ENCODE measurements at places on chromosomes 3 and 15.

DNA sequence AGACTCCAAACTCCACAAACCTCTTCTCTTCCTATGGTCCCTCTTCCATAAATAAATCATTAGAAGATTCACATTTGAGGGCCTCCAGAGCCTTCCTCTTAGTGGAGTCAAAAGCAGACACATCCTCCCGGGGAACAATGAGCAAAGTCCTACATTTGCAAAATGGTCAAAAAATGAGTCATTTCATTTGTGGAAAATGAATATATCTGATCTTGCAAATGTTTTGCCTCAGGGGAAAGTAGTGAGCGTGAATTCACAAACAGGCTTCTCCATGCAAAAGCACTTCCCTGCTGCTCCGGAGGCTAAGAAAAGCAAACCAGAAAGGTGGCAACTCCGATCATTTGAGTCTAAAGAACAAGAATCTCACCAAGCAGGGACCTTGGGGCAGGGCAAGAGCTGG, 86.7 kb upstream of the IQSEC1 start:
- DNase-seq, result no peak

- DNase-seq, result no peak
Measured at GRCh38 chr3:71026634-71027578, 556.6 kb downstream of the FOXP1 start.

DNA sequence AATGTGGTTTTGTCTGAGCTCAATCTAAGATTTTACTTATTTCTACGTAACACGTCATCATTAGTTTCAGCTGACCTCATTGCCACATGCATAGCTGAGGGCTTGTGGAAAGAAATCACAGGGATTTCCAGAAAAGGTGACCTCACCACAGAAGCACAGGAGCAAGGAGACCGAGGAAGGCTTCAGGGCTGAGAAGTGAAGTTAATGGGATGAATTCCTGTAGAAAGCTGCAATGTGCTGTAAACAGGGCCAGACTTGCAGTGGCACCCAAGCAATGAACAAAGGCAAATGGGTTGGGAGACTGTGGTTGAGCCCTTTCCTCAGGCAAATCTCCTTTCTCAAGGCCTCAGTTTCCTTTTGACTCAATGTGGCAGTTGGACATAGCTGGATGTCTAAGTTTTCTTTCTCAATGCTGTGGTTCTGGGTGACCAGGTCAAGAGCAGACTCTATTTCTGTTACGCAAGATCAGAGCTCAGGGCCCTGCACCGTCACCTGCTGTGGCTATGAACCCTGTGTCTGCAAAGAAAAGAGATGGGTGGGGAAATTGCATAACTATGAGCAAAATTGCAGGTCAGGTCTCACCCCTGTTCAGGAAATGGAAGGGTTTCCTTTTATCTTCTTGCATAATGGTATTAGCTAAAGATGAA, 252.2 kb upstream of the TBL1XR1 start:
- DNase-seq, result no peak

GRCh38 chr15:63015618-63016017, 26.9 kb upstream of the TPM1 start:
- DNase-seq, result no peak

DNA sequence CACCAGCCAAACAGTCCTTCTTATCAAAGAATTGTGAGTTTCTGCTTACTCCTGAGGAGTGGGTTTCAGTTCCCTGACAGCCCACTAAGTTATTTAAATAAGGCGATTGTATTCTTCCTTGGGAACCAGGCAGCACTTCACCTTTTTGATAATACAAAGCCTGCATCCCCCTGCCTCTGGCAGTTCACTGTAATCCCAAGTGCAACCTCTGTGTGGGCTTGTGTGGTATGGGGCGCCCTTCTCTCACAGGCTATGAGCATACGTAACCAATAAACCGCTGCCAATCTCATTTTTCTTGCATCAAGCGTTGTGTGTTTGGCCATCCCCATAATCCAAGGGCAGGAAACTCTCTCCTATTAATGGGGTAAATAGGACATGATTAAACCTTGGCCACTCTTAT, 1025.6 kb downstream of the NSUN3 start:
- DNase-seq, result no peak

- DNase-seq, result no peak
Measured at GRCh38 chr3:155682426-155683343, 62.2 kb downstream of the PLCH1 start.

- DNase-seq, result no peak
Measured at GRCh38 chr3:6601374-6601773, 259.5 kb upstream of the GRM7 start.

GRCh38 chr15:64979252-64979710, 10.4 kb downstream of the SPG21 start:
- no peak for DNase-seq

GRCh38 chr3:179151474-179151873, 3.3 kb downstream of the PIK3CA start:
- no peak for DNase-seq

GRCh38 chr3:52140769-52141168, 13.5 kb downstream of the POC1A start:
- no peak for DNase-seq

- no peak for DNase-seq
Measured at GRCh38 chr3:130582457-130583153, 65.6 kb downstream of the COL6A6 start.

- no peak for DNase-seq
Measured at GRCh38 chr3:124862006-124862405, 25.2 kb downstream of the ITGB5 start.

DNA sequence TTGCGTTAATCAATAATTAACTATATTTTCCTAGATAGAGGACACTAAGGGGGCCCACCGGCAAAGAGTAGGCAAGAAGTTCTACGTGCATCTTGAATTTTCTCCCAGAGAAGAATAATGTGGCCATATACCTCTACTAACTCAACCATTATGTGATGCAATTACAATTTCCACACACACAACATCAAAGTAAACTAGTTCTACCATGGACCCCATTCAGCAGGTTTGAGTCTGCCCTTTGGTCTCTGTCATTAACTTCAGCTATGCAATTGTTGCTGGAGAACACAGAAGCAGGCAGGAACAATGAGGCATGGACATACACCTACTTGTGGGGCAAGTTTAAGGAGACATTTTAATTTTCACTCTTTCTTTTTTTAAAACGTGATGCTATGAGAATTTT, 705.9 kb downstream of the PDCD6IP start:
- no peak for DNase-seq

- DNase-seq, result no peak
Measured at GRCh38 chr15:79609506-79609905, 177.4 kb downstream of the MINAR1 start.

- no peak for DNase-seq
Measured at GRCh38 chr3:127275287-127275781, 12.5 kb downstream of the PRR20G start.

DNA sequence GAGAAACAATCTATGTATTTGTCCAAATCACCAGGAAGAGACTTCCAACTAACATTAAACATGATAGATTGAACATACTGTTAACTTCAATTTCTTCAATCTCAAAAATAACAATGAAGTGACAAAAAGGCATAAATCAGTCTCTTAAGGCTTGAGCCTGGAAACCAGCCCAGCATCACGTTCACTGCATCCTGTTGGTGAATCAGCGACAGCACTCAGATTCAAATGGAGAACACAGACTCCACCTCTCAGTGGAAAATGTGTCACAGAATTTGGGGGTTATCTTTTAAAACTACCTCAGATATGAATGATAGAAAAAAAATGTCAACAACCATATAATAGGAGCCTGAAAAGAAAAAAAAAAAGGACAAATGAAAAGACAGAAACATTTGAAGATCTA, 212.0 kb downstream of the MINAR1 start:
- DNase-seq, result no peak

DNA sequence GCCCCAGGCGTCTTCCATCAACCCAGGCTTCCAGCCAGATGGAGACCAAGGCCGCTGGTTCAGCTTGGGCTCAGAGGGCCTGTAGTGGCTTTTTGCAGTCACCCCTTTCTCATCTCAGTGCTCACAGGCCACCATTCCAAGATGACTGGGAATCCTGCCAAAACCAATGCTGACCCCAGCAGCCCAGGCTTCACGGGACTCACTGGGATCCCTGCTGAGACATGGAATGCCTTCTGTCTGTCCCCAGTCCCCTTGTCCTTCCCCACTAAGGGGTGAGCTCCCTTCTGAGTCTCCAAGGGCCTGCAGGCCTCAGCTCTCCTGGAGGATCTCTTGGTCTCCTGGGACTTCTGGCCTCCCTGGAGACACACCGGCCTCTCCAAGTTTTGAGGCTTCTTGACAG, 77.4 kb upstream of the SEC13 start:
- DNase-seq, result no peak

DNA sequence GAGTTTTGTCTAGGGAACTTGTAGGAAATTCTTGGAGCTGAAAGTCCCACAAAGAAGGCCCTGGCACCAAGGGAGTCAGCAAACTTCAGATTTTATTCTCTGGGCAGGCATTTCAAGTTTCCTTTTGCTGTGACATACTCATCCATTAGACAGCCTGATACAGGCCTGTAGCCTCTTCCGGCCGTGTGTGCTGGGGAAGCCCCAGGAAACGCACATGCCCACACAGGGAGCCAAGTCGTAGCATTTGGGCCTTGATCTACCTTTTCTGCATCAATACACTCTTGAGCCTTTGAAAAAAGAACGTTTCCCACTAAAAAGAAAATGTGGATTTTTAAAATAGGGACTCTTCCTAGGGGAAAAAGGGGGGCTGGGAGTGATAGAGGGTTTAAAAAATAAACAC, 15.0 kb downstream of the TIGIT start:
- DNase-seq, result no peak

DNA sequence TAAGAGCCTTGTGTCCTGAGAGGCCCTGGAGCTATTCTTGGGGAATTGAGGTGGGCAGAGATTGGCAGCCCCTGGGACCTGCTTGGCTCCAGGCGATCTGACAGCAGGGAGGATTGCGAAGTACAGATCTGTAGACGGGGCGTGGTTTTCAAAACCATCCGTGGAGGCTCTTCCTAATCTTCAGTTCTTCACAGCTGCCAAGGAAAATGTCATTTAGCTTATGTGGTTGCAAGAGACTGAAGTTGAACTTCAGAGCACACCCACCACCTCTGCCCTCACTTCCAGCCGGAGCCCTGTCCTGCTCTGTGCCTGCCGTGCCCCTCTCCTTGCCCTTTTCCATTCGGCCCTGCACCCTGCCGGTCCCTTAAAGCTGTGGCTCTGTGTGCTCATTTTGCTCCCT, 12.9 kb downstream of the NISCH start:
- no peak for DNase-seq

GRCh38 chr3:137764563-137765309, 621 bp downstream of the SOX14 start:
- no peak for DNase-seq

DNA sequence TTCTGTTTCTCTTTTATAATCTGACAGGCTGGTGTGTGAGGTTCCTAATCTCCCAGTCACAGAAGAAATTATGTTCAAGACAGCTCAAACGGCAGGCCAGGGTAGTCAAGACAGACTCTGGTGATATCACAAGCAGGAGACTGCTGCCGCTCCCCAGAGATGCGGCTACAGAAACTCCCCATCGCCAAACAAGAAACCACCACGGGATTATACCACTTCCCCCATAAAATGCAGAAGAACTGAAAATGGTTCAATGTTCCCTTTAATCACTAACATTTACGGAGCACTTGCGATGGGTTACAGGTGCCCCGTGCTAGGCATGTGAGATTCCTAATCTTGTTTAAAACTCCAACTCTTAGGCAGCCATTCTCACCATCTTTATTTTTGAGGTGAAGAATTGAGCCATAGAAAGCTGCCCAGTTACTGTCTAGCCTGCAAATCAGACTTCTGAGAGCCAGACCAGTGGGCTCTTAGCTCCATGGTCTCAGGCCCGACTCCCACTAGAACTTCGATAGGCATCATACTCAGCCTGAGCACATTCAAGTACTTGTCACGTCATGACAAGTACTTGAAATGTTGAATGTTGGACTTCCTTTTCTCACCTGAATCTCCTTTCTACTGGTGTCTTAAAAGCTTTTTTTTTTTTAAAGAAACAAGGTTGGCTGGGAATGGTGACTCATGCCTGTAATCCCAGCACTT, 58.4 kb downstream of the TBC1D2B start:
- DNase-seq, result no peak

GRCh38 chr3:71461114-71461513, 122.4 kb downstream of the FOXP1 start:
- DNase-seq, result no peak

- DNase-seq, result no peak
Measured at GRCh38 chr15:71455107-71455506, 339.8 kb downstream of the THSD4 start.

DNA sequence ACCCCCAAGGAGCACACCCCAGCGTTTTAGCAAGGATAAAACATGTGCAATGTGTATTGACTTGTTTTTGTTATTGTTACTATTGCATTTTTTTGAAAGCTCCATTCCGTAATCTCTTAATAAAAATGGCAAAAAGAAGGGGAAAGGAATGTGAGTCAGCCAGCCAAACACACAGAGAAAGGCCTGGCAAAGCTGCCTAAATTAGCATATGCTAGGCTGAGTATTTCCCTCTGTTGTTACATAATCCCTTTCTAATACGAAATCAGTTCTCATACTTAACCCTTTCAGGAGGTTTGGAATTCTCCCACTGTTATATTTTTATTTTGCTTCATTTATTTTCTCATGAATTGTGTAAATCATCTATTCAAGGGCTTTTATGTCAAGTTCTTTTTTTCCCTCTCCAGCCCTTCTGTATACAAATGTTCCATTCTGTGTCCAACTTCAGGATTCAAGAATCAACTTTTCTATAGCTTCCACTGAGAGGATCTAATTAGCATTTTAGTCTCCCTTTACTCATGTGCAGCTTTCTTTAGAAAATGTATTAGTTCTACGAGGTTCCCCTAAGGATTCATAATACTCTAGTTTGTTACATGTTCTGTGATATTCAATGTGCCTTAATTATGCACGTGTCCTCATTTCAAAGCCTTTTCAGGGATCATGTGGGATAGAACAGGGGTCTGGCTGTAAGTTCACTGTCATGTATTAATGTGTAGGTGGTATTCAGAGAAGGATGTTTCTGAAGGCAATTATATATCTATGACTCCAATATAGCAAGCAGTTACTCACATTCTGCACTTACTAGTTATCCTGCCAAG, 9.2 kb downstream of the CADM2 start:
- DNase-seq, result no peak

GRCh38 chr3:123743121-123743520, 141.0 kb downstream of the MYLK start:
- no peak for DNase-seq

GRCh38 chr3:69137005-69137404, 14.6 kb upstream of the LMOD3 start:
- no peak for DNase-seq

- DNase-seq, result no peak
Measured at GRCh38 chr3:126955004-126955790, 27.7 kb upstream of the PLXNA1 start.

- no peak for DNase-seq
Measured at GRCh38 chr15:100588638-100589242, 13.2 kb downstream of the LINS1 start.
